SK-N-SH treated with all-trans-retinoic acid at 6 μM for 48 hours (cell line): ENCODE measurements at places on chromosomes 1 and 21.

- ATAC-seq = no peak
Observed at GRCh38 chr1:24934310-24935195, 4.5 kb upstream of the RUNX3 start.

DNA sequence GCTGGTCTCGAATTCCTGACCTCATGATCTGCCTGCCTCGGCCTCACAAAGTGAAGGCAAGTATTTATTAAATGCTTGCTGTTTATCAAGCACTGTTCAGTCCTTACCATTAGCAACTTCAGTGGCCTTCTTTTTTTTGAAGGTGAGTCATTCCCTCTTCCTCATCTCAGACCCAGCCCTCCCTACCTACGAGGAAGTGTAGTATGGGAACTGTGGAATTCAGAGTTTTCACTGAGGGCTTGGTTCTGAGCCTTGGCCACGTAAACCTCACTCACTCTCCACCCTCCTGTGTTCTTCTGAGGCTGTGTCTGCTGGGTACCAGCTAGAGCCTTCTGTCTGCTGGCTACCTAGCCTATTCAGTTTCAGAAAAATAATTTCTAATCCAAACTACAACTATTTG, 218.3 kb upstream of the SGIP1 start:
- no peak for ATAC-seq

DNA sequence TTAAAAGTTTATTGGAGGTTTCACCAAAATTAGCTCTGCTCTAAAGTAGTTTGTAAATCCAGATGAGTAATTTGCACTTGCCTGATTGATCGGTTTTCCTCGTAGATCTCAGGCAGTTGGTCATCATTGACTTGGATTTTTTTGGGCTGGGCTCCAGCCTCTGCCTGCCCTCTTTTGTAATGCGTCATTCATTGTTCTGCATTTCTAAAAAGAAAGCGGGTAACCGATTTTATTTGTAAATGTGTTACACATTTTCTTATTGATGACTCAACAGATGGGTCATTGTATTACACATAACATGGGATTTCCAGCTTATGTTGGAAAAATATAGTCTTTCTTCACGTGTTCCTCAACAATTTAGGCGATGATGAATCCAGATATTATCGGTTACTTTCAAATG, 5.5 kb downstream of the ETS2 start:
- ATAC-seq = no peak

DNA sequence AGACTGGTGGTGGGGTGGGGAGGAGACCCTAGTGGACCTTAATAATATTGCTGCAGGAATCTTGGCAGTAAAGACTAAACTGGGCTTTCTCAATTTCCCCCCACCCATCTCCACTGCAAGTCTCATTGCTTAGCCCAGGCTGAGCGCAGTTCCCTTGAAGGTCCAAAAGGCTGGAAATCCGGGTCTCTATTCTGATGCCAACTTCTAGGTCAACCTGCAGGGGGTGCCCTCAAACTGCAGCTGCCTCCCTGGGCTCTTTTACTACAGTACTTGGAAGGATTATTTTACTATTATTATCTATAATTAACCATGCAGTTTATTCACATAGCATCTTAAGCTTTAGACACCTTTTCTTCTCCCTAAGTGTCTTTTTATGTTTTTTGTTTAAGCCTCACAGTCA, 85.4 kb upstream of the WARS2 start:
- ATAC-seq = no peak

- no peak for ATAC-seq
Observed at GRCh38 chr1:6030547-6031261, 15.0 kb upstream of the KCNAB2 start.

DNA sequence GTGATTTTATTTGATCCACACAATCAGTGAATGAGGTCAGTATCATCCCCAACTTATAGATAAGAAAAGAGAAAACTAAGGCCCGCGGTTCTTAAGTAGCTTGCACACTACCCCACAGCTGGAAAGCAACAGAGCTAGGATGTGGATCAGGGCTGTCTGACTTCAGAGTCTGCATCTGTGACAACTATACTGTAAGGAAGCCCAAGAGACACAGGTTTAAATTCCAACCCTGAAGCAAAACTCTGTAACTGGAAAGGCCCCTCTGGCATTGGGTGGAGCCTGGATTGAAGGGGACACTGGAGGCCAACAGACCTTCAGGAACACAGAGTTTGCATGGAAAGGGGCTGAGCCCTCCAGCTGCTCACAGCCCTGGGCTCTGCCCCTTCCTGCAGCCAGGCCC, 40.2 kb downstream of the LGR6 start:
- no peak for ATAC-seq

- ATAC-seq = peak; percentile 84
Observed at GRCh38 chr1:115469703-115470476, 131.8 kb upstream of the NGF start.

DNA sequence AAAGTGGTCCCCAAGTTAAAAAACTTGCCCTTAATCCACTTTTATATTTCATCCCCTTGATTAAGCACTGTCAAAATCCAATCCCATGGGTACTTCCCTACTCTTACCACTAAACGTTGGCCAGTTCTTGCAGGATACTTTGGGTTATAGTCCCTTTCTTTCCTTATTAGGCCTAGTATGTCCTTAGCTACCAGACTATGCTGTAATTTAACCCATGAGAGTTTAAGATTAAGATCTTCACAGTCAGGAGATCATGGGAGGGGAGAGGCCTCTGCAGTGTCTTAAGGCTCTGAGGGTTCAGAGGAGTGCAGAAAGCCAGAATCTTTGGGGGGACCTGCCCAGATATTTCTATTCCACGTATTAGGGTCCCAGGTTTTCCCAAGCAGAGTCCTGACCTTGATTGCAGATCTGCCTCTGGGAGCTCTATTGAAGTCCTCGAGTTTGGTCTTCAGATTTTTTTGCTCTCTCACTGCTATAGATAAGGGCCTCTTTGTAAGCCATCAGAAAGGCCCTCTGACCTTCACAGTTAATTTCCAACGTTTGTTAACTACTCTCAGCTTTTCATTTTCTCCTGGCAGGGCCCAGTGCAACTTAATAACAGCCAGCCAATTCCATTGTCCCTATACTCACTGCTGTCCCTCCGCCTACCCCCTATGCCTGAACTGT, 9.0 kb upstream of the CGN start:
- no peak for ATAC-seq

DNA sequence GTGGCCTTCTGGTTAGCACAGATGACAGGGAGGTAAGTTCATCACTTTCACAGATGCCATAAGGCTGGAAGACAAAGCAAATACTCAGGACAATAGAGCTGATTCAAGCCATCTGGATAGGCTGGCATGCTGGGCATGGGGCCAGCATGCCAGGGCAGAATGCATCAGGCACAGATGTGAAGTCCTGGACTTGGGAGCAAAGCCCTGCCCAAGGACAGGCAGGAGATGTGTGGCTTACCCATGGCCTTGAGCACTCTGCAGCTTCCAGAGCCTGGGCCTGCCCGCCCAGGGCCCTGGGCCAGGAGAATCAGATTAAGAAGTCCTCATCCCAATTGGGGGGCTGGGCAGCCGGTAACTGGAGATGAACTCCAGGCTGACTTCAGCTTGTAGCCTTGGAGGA, 135.7 kb upstream of the ZC3H12A start:
- no peak; the same call in 2 of the 3 replicates for ATAC-seq

- peak; percentile 81 for ATAC-seq
Observed at GRCh38 chr1:30801771-30802198, 44.2 kb upstream of the LAPTM5 start.

- ATAC-seq = no peak
Observed at GRCh38 chr1:28956038-28956464, 41.7 kb downstream of the EPB41 start.

DNA sequence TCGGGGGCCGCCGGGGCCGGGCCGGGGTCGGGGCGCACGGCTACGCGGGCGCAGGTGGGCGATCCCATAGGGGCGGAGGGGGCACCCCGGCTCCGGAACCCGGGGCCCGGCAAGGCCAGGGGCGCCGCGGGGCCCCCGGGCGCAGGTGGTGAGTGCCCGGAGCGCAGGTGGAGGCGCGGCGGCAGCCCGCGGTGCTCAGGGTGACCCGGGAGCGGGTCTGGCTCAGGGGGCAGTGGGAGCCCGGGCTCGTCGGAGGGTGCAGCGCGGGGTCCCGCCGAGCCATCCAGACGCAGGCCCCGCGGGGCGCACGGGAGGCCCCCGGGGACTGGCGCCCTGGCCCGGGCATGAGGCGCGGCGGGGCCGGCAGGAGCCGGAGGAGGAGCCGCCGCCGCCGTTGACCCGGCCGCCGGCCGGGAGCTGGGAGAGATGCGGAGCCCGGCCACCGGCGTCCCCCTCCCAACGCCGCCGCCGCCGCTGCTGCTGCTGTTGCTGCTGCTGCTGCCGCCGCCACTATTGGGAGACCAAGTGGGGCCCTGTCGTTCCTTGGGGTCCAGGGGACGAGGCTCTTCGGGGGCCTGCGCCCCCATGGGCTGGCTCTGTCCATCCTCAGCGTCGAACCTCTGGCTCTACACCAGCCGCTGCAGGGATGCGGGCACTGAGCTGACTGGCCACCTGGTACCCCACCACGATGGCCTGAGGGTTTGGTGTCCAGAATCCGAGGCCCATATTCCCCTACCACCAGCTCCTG, 489 bp downstream of the CELSR2 start:
- peak; percentile 41 for ATAC-seq

- no peak for ATAC-seq
Observed at GRCh38 chr1:228215663-228216116, 7.8 kb downstream of the OBSCN start.

GRCh38 chr1:22041505-22041904, 11.0 kb upstream of the CDC42 start:
- no peak for ATAC-seq

DNA sequence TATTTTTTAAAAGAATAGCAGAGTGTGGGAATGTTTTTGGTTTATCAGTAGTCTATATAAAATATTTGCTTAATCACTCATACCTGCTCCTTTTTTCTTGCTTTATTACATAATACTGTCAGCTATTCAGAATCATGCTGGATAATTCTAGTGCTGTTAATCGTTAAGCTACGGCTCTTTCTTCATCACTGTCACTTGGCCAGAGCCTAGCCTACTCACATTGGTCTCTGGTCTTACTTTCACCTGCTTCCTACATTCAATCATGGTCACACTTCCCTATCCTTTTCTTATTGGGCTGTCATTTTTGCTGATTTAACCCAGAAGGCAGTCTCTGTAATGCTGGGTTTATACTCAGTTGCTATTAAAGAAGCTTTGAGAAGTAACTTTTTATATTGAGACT, 2.5 kb downstream of the KLHL20 start:
- ATAC-seq = no peak

DNA sequence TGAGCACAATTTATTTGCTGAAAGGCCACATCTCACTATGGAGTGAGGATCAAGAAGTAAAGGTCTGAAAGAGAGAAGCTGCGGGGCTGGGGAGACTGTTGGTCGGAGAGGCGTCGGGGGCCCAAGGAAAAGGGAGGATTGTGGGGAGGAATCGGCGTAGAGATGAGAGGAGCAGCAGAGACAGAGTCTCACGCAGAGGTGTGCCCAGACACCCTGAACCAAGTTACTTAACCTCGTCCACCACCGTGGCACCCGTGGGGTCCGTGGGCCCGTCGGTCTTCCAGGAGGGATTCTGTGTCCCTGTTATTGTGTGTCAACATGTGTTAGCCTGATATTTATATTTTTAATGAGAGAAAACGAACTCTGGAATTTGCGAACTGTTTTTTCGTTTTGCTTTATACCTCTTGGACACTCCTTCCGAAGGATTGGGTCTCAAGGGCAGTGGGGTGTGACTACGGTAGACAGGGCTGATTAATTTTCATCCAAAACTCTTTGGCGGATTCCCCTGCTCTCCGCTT, 3.8 kb upstream of the NBPF1 start:
- no peak for ATAC-seq

DNA sequence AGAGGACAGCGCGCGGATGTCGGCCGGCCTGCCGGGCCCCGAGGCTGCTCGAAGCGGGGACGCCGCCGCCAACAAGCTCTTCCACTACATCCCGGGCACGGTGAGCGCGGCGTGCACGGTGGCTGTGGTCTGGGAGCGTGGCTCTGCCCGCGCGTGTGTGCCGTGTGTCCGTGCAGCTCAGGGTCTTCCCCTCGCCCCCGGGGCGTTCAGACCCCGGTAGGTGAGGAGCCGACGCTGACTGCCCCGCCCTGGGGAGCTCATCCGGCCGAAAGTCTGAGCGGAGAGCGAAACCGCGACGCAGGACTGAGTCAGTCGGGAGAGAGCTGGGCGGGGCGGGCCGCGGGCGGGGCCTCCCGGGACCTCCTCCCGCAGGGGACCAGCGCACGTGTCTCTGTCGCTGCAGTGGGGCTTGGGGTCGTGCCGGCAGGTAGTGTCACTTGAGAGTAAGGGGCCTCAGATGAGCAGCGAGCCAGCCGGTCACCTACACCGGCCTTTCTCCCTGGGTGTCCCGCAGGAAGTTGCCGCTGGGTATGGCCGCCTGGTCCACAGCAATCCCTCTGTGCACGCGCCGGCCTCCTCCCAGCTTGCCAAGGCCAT, 520 bp downstream of the PLEKHN1 start:
- no peak for ATAC-seq

DNA sequence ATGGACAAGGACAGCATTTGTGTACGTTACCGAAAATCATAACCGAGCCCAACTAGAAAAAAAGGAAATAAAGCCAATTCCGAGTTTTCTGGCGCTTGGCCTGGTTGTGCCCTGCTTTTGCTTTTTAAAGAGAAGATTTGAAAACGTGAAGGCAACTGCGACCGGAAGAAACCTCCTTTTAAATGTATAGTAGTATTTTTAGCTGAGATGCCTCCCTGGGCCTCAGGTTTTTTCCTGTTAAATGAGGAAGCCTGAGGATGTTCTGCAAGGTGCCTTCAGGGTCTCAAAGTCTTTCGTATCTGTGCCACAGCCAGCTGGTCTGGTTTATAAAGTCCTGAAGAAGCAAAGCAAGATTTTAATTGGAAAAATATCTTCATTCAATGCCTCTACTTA, 371 bp upstream of the ODF2L start:
- peak; percentile 3; the same call in 2 of the 3 replicates for ATAC-seq

DNA sequence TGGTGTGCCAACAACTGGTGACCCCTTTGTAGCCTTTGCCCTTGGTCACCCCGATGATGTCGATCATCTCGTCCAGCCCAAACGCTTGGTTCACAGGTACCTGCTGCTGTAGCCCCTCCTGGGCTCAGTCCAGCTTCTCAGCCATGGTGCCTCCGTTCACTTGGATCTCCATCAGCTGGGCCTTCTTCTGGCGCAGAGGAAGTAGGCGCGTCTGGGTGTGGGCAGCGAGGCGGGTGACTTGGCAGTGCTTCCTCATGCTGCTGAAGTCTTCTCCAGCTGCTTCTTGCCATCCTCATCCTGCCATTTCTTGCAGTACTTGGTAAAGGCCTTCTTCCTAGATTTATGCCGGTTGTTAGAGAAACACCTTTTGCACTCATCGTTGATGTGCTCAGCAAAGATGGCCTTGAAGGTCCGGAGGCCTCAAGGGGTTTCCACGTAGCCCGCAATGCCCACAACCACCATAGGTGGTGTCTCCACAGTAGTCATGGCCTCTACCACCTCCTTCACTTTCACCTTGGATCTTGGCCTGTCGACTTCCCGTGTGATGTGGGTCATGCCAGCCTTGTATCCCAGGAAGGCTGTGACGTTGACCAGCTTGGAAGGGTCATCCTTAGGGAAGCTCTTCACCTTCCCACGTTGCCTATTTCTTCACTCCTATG, 13.0 kb downstream of the DOP1B start:
- ATAC-seq = no peak

DNA sequence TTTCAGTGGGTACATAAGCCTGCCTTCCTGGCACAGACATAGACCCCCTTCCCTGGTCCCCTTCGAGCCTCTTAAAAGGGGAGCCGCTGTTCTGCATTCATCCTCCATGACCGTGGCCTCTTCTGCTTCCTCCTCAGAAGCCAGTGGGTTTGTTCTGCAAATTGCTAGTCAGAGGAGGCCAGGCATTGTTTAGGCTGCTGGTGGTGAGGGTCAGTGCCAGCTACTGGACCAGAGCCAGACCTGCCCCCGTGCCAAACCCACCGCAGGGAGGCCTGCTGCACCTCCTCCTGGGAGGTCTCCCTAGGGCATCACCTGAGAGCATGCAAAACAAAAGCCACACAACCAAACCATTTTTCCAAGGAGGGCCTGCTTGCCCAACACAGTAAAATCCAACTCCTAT, 178.4 kb downstream of the MIS18A start:
- ATAC-seq = no peak
